ENCODE measurements at places on chromosomes 13 and 19.

DNA sequence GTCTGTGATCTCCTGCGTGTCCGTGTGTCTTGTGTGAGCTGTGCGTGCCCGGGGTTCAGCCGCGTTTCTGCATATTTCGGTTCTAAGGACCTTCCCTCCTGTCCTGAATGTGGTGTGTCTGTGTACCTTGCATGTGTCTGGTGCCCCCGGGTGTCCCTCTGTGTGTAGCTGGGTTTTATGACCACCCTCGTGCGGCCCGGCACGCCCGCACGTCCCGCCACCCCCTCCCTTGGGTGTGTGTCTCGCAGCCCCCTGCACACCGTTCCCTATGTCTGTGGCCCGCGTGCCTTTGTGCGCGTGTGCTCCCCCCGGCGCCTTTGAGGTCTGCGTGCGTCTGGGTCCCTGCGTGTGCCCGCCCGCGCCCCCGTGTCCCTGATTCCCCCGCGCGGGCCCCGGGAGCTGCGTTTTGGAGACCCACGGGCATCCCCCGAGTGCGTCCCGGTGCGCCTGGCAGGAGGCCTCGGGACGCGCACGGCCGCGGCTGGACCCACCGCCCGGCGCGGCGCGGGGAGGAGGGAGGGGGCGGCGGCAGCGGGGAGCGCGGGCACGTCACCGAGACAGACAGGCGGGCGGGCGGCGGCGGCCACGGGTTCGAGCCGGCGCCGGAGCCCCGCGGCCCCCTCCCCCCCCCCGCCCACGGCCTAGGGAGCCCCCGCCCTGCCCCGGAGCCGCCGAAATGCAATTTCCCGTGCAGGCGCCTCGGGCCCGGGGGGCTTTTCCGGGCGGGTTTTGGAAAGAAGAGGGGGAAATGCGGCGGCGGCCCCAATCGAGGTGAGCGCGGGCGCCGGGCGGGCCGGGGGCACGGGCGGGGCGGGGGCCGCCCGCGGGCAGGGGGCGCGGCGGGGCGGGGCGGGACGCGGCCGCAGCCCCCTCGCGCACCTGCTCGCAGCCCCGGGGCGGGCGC lies 12.0 kb upstream of the NANOS3 start:
- DNase-seq, result no peak

GRCh38 chr19:16076958-16077611 lies 790 bp downstream of the TPM4 start:
- no peak for DNase-seq

DNA sequence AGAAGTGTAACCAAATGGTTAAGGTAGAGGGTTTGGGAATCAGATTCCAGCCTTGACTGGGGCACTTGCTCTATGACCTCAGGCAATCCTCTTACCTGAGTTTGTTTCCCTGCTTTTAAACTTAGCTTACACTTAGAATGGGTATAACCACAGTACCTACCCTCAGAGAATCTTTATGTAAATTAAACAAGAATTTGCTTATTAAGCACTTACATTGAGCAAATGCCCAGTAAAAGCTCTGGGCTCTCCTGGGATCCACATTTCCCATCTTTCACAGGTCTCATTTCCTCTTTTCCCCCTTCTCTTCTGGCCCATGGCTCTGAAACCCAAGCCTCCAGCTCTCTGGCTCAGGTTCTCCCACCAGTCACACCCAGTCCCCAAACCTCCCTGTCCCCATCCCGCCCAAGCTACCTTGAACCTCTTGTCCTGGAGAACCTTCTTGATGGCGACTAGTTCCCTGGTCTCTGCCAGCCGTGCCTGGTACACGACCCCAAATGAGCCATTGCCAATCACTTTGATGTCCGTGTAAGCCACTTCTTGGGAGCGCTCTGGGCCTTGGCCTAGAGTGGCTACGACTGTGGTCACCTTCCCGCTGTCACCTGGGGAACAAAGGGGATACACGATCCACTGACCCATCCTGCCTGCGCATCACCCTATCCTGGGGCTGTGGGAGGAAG lies 2.7 kb downstream of the GSK3A start:
- no peak for DNase-seq

- DNase-seq, result no peak
Measured at GRCh38 chr19:51440846-51441409, 17.3 kb downstream of the SIGLEC8 start.

- DNase-seq, result no peak
Measured at GRCh38 chr19:35136977-35137702, 1.5 kb upstream of the FXYD1 start.

DNA sequence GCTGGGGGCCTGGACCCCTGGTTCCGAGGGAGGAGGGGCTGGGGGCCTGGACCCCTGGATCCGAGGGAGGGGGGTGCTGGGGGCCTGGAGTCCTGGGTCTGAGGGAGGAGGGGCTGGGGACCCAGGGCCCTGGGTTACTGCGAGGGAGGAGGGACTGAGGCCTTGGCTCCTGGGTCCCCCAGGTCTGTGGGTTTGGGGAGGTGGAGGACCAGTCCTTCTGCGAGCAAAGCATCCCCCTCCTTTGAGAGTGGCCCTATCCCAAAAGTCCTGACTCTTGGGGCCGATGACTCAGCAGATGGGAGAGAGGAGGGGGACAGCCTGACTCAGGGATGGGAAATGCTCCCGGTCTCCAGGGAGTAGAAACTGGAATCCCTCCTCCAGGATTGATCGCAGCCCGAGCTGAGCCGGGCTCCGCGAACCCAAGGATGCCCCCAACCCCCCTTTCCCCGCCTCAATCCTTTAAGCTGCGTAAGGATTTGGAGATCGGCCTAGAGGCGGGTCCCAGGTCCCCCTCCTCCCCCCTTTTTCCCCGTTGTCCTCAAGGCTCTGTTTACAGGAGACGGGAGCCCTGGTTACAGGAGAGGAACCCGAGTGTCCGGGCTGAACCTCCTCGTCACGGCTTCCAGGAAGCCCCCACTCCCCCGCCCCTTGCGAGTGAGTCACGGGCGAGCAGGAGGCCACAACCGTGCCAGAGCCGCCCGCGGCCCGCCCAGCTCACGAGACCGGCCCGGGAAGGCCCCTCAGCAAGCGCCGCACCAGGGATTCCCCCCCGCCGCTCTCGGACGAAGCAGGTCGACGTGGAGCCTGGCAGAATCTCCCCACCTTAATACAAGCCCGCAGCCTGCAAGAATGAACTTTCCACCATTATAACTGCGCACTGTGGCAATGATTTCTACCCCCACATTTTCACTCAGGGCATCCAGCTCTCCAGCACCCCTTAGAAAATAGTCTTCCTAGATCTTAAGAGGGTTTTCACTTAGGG lies 3.0 kb upstream of the ZFP36 start:
- DNase-seq, result peak; percentile 99

GRCh38 chr19:46731007-46731501 lies 14.1 kb upstream of the PRKD2 start:
- DNase-seq, result peak; percentile 75

- DNase-seq, result no peak
Measured at GRCh38 chr13:96762876-96763275, 231.4 kb downstream of the OXGR1 start.

GRCh38 chr19:41525989-41526388 lies 50.0 kb upstream of the CEACAM21 start:
- DNase-seq, result no peak

DNA sequence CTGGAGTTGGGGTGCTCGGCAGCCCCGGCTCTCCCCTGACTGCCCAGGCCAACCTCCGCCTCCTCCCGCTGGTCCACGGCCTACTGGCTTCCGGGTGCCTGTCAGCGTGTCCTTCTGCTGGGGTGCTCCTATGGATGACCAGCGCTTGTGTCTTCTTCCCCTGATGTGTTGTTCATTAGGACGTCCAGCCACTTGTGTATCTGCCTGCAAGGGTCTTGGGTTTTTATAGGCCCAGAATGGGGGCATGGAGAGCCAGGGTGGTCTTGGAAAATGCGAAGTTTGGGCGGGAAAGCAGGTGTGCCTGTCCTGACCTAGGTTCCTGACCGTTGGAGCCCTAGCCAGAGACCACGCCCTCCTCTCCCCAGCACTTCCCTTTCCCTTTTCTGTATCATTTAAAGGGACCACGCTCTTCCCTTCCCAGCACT lies 139.8 kb downstream of the SLITRK5 start:
- no peak for DNase-seq

DNA sequence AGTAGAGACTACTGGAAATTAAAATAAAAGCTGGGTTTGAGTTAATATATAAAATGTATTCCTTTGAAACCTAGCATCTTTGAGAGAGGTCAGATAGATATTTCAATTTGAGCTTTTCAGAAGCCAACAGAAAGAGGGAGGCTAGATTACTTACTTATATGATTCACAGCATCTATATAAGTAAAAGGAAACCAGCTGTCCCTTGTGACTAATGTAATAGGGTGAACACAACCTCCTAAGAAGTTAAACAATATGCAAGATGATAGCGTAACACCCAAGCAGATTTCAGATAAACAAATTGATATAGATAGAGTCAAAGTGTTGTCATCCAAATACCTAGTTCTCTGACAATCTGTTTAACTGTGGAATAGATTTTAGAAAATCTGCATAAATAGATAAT lies 393.5 kb upstream of the GPC6 start:
- DNase-seq, result no peak

DNA sequence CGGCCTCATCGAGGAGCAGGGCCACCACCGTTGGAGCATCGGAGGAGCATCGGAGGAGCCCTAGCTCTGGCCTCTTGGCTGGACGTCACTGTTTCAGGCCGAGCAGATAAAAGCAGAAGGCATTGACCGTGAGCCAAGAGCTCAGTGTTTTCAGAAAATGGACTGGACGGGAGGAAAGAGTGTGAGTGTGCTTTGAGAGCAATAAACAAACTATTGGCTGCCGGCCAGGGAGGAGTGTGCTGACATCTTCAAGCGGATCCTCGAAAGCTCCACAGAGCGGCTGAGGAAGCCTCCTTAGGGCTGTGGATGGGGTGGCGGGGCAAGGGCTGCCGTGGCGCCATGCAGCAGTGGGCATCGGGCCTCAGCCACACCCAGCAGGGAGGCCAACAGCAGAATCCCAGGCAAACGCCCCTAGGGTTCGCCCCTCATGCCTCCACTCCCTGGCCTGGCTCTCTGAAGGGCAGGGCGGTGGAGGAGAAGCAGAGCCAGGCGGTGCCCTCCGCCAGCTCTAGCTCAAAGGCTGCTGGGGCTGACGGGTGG lies 41.8 kb downstream of the IRS2 start:
- no peak for DNase-seq

- DNase-seq, result no peak
Measured at GRCh38 chr13:60080850-60081249, 82.9 kb downstream of the DIAPH3 start.

- DNase-seq, result peak; percentile 73
Measured at GRCh38 chr19:44644402-44645016, 799 bp downstream of the PVR start.

- DNase-seq, result no peak
Measured at GRCh38 chr13:102207680-102208342, 194.0 kb downstream of the FGF14 start.

- peak; percentile 70 for DNase-seq
Measured at GRCh38 chr19:45768655-45768983, 433 bp downstream of the SIX5 start.

DNA sequence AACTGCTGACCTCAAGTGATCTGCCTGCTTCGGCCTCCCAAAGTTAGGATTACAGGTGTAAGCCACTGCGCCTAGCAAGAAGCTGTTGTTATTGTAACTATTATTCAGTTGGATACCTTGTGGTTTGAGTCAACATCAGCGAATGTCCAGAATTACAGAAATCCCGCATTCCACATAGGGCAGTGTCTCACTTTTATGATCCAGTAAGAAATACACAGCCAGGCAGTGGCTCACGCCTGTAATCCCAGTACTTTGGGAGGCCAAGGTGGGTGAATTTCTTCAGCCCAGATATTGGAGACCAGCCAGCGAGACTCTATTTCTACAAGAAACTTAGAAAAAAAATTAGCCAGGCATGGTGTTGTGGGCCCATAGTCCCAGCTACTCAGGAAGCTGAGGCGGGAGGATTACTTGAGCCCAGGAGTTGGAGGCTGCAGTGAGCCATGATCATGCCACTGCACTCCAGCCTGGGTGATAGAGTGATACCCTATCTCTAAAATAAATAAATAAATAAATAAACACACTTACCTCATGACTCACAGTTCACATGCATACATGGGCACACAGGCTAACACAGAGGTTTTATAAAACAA lies 43.8 kb downstream of the SPTBN4 start:
- DNase-seq, result no peak

GRCh38 chr13:51974482-51974881 lies 36.8 kb downstream of the ATP7B start:
- no peak for DNase-seq

- DNase-seq, result no peak
Measured at GRCh38 chr13:31878052-31878451, 138.7 kb downstream of the RXFP2 start.

GRCh38 chr19:33055718-33056117 lies 9.0 kb downstream of the RHPN2 start:
- no peak for DNase-seq

DNA sequence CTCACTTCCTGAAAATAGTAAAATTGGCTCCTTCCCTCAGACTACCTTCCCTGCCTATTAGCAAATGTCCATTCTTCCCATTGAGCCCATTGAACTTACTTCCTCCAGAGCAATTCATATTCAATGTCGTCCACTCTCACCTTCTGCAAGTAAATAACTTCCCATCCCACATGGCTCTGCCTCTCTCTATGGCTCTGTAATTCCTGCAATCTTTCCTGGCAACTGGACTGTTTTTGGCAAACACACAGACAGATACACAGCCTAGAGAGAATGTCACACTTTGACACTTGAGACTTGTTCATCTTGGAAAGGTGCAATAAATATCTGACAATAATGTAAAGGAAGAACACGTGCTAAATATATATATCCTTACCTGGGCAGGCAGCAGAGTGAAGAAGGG lies 18.3 kb downstream of the UQCRFS1 start:
- no peak for DNase-seq
